Stimulated activated CD8-positive, alpha-beta memory T cell treated with anti-CD3 and anti-CD28 coated beads, Interleukin-15, amount 100 ng/mL, for 4 hours (primary cell): ENCODE measurements at places on chromosomes 13 and 19.
A peak's percentile ranks its signal among the peaks of the same experiment; 100 is the strongest.

GRCh38 chr13:76329004-76329403, 557.2 kb downstream of the KCTD12 start:
- no peak for DNase-seq

DNA sequence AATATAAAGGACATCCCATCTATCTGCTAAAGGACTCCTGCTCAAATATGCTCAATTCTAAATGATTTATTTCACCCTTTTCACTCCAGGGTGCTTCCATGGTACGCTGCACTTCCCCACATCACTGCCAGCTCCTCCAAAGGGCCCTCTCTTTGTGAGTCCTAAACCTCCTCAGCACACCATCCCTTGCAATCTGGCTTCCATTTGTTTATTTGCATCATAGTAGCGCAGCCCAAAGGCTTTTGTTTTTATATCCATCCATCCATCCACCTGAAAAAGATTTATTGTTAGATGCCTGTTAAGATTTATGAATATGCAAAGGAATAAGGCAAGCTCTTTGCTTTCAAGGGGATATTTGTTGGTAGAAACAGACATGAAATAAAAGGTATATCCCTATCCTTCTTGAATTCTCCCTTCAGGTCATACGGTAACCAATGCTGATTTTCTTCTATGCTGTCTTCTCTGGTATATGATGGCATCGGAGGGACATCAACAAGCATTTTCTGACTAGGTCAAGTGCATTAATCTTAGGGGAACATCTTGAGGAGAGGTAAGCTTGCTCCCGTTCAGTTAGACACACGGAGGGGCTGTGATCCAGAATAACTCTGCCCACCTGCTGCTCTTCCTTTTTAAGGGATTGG, 397.6 kb downstream of the LIG4 start:
- DNase-seq = no peak

DNA sequence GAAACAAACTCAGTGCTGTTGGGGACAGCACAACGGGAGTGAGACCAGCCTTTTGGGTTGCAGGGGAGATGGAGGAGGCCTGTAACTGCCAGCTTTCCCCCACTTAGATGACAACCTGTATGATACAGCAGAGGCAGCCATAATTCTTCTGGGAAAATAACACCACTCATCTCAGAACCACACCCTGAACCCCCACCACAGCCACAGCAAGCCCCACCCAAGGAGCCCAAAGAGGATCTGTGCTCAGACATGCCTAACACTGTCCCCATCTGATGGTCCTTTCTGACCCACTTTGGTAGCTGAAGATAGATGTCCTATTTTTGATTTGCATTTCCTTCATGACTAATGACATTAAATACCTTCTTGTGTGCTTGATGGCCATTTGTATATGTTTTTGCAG, 15.4 kb downstream of the LGALS13 start:
- no peak for DNase-seq

- no peak for DNase-seq
These were observed 18.9 kb downstream of the SPINT2 start for GRCh38 chr19:38283271-38283670.

GRCh38 chr19:52592301-52592700, 22.2 kb downstream of the ZNF701 start:
- no peak for DNase-seq

DNA sequence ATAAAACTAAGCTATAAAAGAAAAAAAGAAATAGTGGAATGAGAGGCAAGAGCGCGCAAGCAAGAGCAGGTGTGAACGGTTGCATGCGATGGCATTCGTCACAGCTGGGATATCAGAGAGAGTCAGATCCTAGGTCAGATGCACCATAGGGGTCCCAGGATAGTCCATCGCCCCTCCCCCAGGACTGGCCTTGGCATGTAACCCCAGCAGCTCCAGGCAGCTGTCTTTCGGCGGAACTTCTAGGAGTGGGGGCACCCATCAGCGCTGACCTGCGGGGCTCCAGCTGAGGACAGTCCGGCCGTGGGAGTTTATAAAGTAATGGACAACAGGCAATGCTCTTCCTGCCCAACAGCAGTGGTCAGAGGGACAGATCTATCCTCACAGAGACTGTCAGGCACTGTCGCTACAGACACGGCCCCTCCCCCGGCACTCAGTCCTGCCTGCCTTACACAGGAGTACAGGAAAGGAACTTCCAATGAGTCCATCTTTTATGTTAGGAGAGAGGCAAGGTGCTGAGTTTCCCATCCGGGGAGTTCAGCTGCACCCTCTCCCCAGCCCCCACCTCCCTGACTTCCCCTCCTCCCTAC, 1.4 kb downstream of the SIAH3 start:
- no peak for DNase-seq

DNA sequence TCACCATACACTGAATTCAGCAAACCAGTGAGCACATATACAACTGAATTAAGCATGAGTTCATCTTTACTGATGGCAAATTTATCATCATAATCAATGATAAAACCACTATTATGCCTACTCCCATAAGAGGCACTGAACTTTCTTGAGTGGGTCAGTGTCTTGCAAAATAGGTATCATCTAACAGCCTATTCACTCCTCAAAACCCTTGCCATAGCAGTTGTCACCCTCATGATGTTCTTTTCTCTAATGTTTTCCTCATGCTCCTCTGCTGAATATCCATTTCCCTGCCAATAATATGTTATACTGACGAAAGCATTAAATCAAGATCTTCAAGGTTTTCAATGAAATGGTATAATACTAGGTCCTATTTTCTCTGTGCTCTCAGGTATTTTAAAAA, 5.6 kb downstream of the ARGLU1 start:
- no peak for DNase-seq

DNA sequence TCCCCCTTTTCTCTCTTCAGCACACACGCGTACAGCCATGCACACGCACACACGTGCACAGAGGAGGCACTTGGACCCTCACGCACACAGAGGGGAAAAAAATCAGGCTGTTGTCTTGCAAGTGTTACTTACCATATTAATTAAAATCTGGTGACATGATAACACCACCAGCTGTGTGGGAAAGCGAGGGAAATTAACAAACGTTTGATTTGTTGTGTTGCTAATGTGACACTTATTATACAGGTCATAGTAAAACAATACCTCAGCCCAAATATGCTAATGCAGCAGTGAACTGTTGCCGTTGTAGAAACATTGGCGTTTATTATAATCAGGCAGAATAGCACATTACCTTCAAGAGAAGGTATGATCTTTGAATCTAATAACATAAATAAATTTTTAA, 211.7 kb downstream of the TEX29 start:
- DNase-seq = no peak

DNA sequence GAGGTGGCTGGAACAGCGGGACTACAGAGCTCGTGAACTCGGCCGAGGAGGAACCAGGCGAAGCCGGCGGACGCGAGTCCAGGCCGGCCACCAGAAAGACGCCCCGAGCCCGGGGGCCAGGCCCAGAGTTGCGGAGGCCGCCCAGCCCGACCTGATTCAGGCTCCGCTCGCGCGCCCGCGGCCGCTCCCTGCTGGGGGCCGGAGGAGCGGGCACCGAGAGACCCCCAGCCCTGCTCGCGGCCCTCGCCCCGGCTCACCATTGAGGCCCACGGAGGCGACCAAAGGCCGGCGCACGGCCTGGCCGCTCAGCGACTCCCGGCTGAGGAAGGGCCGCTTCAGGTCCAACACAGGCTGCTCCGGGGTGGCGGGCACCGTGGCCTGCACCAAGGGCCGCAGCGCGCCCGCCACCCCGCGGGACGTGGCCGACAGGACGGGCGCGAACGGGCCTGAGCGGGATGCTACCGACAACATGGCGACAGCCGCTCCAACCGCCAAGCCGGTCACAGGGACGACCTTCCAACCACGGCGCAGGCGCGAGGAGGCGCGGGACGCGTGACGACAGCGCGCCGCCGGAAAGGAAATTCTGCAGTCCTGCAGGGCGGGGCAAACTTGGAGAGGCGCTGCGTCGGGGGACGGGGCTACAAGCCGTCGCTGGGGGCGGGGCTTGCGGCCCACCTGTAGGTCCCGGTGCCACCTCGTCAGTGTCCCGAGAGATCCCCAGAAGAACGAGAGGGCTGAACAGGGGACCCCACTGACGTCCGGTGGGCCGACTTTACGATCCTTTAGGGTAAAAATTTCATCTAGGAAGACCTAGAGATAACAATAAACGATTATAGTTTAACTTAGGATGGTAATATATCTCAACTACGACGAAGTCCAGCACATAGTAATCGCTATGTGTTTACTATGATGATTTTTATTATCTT, at the start of gene UQCRFS1:
Gene UQCRFS1 (minus strand): TSS at position 504 of the 926 bp plus-strand sequence. CDS start 33 bp downstream, at position 471.
- DNase-seq = peak; percentile 95

- no peak for DNase-seq
These were observed at the start of gene CD209 for GRCh38 chr19:7746903-7747884. CD209 (minus strand) TSS chr19:7747534; CDS start chr19:7747511, 23 bp downstream.

- DNase-seq = no peak
These were observed 65.1 kb upstream of the RANBP3 start for GRCh38 chr19:6042776-6043726.

DNA sequence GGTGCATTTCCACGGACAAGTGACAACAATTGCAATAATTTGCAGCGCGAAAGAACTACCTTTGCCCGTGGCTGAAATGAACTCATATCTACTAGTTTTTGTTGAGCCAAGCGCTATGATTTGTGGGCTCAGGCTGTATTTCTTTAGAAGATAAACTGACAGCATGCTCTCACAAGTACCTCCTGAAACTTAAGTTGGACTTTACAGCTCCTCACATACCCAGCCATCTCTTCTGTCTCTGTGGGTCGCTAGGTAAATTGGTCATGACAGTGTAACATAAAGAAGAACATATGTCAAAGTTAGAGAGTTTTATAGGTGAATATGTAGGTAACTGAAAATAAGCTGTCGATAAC, 839 bp downstream of the COG6 start:
- DNase-seq = no peak

DNA sequence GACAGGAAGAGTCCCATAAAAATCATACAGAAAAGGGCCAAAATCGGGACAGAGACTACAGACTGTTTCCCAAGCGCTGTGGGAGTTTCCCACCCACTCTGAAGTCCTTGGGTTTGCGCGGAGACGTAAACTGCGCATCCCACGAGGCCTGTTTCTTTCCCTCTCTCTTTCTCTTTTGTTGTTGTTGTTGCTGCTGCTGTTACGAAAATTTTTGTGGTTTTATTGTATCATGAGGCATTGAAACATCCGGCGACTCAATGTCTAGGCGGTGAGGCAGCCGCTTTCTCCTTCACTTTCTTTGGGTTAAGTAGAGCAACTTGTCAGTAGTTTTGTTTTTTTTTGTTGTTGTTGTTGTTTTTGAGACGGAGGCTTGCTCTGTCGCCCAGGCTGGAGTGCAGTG, 1.6 kb upstream of the PPP1R12C start:
- no peak for DNase-seq

- no peak for DNase-seq
These were observed 564 bp downstream of the SIGLECL1 start for GRCh38 chr19:51251468-51251820.

- DNase-seq = no peak
These were observed 11.1 kb upstream of the VSTM2B start for GRCh38 chr19:29514525-29515232.
